Muscle of leg (tissue), 16 donors: ENCODE measurements at places on chromosomes 11 and 22. TPM values are rescaled to one million over a fixed set of nuclear protein-coding genes. Genes with fewer than 3 reads are reported as not detected.

MMP8 gene
- total RNA-seq = 0.13 TPM

TMA7B gene
- total RNA-seq = 0.04 TPM

TSSK2 gene
- 0.04 TPM for total RNA-seq

AQP11 gene
- total RNA-seq = 0.75 TPM

DNA sequence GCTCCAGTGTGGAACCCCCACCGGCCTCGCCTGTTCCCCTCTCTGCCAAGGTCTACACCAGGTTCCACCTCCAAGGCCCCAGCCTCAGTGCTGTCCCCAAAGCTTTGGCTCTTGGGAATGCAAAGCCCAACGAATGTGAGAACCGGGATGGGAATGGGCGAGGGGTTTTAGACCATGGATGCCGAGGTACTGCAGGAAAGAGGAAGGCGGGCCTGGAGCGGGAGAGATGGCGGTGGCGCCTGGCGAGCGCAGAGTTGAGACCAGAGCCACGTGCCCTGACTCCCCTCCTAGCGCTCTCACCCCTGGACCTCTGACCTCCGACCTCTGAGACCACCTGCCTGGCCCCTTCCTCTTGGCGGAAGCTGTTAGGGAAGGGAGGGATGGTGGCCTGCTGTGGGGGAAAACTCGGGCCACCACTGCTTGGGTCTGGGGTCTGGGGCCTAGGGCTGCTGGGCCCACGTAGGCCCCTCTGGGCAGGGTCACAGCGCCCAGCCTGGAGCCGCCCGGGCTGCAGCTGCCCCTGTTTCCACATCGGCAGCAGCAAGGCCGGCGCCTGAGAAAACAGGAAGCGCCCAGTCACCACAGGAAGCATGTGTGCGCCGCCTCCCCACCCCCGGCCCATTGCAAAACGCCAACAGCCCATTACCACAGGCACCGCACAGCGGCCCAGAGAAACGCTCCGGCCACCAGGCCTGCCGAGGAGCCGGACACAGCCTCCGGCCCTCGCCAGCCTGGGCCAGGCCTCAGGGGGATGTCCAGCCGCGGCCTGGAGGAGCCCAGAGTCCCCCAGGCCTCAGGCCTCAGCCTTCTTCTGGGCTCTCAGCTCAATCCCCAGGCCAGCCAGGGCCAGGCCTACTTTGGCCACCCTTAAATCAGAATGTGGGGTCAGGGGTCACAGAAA is 13.8 kb upstream of the SLC39A13 start:
- H3K27ac ChIP-seq = peak overlapping the region; percentile 86
- H3K27me3 ChIP-seq = no peaks in the 10 kb centered on the region
- DNase-seq = peak; percentile 66
- no peaks in the 10 kb centered on the region for H3K36me3 ChIP-seq

GRCh38 chr11:115930291-115930690 is 426.1 kb upstream of the CADM1 start:
- no peaks in the 10 kb centered on the region for H3K36me3 ChIP-seq
- no peak overlapping the region for H3K27ac ChIP-seq
- H3K4me3 ChIP-seq = no peak overlapping the region
- H3K4me1 ChIP-seq = peaks cover 24% of the 10 kb centered on the region
- peak; percentile 9 for DNase-seq
- peaks cover 4% of the 10 kb centered on the region for H3K27me3 ChIP-seq

DNA sequence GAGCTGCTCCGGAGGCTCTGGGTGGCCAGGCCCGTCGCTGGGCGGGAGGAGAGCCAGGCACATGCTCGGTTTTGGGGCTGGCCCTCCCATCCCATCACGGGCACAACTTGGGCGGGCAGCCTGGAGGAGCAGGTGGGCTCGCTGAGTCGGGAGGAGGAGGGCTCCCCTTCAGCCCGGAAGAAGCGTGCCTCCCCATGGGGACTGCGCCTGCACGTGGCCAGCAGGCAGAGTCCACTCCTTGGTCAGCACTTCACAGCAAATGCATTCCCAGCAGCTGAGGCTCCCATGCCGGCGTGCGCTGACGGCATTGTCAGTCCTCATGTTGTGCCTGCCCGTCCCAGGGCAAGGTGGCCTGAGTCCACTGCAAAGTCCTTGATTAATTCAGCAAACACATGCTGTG is 1281.7 kb downstream of the BRD1 start:
- H3K27me3 ChIP-seq = no peaks in the 10 kb centered on the region
- H3K36me3 ChIP-seq = no peaks in the 10 kb centered on the region
- H3K4me1 ChIP-seq = no peaks in the 10 kb centered on the region
- no peak overlapping the region for H3K27ac ChIP-seq

- peak; percentile 97 for DNase-seq
- no peaks in the 10 kb centered on the region for H3K36me3 ChIP-seq
- H3K27ac ChIP-seq = peak overlapping the region; percentile 77
- H3K4me1 ChIP-seq = peaks cover 8% of the 10 kb centered on the region
- peaks cover 6% of the 10 kb centered on the region for H3K27me3 ChIP-seq
Measured at GRCh38 chr22:22061085-22062077, 78.8 kb upstream of the TOP3B start.

- peaks cover 90% of the 10 kb centered on the region for H3K4me1 ChIP-seq
- H3K27ac ChIP-seq = peak overlapping the region; percentile 96
- no peak overlapping the region for H3K4me3 ChIP-seq
Measured at GRCh38 chr11:43989162-43989981, 46.9 kb downstream of the C11orf96 start.
